ENCODE measurements at places on chromosomes 3 and 15. TPM values are rescaled to one million over a fixed set of nuclear protein-coding genes. Genes with fewer than 3 reads are reported as not detected.

The CHRM5 gene
- total RNA-seq: not detected

The CHDH gene
- total RNA-seq: 24.9 TPM

The USP13 gene
- 29.8 TPM for total RNA-seq

GRCh38 chr3:87873136-87873535 is 185.7 kb downstream of the CGGBP1 start:
- no peak for DNase-seq

- no peak for DNase-seq
Measured at GRCh38 chr3:94787734-94788270, 724.9 kb downstream of the NSUN3 start.

- DNase-seq: no peak
Measured at GRCh38 chr3:101902041-101902440, 52.7 kb downstream of the NFKBIZ start.

The CA12 gene
- total RNA-seq: 21.5 TPM

DNA sequence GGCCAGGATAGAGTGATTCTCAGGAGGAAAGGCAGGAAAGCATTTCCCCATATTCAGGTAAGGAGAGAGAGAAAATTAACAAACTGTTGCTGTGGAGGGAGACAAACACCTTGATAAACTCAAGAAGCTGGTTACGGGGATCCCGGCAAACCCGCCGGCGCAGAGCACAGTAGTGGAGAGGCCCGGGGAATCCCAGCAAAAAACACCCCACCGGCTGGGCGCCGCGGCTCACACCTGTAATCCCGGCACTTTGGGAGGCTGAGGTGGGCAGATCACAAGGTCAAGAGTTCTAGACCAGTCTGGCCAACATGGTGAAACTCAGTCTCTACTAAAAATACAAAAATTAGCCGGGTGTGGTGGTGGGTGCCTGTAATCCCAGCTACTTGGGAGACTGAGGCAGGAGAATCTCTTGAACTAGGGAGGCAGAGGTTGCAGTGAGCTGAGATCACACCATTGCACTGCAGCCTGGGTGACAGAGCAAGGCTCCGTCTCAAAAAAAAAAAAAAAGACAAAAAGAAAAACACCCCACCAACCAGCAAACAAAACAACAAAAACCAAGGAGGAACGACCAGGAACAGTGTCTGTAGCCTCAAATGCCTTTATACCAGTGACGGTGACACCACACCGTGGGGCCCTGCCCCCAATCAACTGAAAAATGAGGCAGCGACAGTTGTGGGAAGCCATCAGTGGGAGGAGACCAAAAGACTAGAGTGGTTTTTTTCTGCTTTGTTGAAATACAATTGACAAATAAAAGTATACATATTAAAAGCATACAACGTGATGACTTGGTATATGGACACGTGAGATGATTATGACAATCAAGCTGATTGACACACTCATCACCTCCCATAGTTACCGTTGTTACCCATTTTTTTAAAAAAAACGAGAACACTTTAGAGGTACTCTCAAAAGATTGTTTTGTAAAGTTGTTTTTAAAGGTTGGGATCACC is 40.2 kb upstream of the IDH2 start:
- DNase-seq: no peak

The TM6SF1 gene
- not detected for total RNA-seq

DNA sequence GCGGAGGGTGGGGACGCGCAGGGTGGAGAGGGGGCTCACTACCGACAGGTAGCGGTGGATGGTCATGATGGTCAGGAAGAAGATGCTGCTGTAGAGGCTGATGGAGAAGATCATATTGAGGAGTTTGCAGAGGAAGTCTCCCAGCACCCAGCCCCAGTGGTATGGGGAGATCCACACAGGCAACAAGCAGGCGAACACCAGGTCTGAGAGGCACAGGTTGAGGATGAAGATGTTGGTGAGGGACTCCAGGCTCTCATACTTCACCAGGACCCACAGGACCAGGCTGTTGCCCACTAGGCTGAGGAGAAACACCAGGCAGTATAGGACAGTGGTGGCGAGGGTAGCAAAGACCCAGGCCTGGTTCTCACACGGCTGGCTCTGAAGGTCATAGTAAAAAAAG is 5.8 kb downstream of the XCR1 start:
- no peak for DNase-seq

GRCh38 chr15:46304321-46304720 is 669.5 kb downstream of the SQOR start:
- DNase-seq: no peak

DNA sequence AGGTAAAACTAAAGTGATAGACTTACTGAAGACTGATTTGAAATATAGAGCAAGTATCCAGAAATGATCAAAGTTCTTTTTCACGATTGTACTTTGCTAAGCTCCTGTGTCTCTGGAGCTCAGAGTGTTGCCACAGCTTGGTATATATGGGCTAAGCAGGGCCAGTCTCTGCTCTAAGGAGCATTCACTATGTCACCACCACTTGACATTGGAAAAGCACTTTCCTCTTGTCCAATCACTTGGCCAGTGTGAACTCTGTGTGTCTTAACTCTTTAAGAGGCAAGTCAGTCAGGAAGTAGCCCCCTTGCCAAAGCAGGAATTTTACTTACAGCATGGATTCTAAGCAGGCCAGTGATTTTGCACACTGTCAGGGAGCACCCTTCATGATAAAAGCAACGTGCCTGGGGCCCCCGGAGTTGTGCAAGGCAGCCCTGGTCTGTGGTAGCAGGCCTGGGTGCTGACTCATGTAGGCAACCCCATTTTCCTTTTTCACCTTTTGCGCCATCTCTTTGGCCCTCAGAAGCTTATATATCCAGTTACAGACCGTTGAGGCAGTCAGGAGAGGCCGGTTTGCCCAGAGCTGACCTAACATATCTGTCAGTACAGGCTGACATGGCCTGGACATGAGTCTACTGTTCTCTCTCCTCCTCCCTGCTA is 73.0 kb downstream of the HCN4 start:
- DNase-seq: no peak

The CPN2 gene
- not detected for total RNA-seq

Measured in Calu3 (cell line).